Transverse colon (tissue), 4 donors: ENCODE measurements at places on chromosomes 16 and 17. TPM values are rescaled to one million over a fixed set of nuclear protein-coding genes. Genes with fewer than 3 reads are reported as not detected.

The NOTUM gene
- total RNA-seq = not detected

GRCh38 chr16:50457423-50457822 lies 88.6 kb upstream of the BRD7 start:
- no peak for DNase-seq
- H3K27me3 ChIP-seq = no peaks in the 10 kb centered on the region
- no peaks in the 10 kb centered on the region for H3K36me3 ChIP-seq

The NPIPB6 gene
- 5.8 TPM for total RNA-seq

DNA sequence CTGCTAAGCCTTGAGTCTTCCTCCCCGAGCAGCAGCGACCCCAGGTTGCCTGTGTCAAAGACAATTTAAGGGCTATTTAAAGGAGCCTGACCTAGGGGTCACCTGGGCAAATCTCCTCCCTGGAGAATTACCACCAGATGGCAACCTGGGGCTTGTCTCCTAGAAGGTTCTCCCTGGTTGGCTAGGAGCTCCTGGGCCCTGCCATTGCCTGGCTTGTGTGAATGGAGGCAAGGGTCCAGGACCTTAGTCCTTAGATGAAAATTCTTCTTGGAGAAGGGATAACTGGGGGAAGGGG lies 51.3 kb upstream of the TAC4 start:
- no peaks in the 10 kb centered on the region for H3K4me1 ChIP-seq
- H3K27me3 ChIP-seq = peaks cover 95% of the 10 kb centered on the region
- no peak overlapping the region for H3K27ac ChIP-seq

- no peak overlapping the region for H3K4me3 ChIP-seq
- H3K27ac ChIP-seq = no peak overlapping the region
- no peaks in the 10 kb centered on the region for H3K36me3 ChIP-seq
- DNase-seq = no peak
- H3K4me1 ChIP-seq = no peaks in the 10 kb centered on the region
These were observed 2.5 kb upstream of the AIPL1 start for GRCh38 chr17:6437466-6437865.

GRCh38 chr17:35932586-35932985 lies 2.0 kb upstream of the RDM1 start:
- peaks cover 14% of the 10 kb centered on the region for H3K27me3 ChIP-seq
- peaks cover 10% of the 10 kb centered on the region for H3K4me1 ChIP-seq
- DNase-seq = no peak
- no peak overlapping the region for H3K27ac ChIP-seq
- no peaks in the 10 kb centered on the region for H3K36me3 ChIP-seq
- no peak overlapping the region for H3K4me3 ChIP-seq

- no peak for DNase-seq
- no peak overlapping the region for H3K27ac ChIP-seq
- H3K36me3 ChIP-seq = no peaks in the 10 kb centered on the region
- no peaks in the 10 kb centered on the region for H3K27me3 ChIP-seq
- H3K4me1 ChIP-seq = peaks cover 12% of the 10 kb centered on the region
These were observed 2.2 kb downstream of the ALDOC start for GRCh38 chr17:28574526-28574925.

DNA sequence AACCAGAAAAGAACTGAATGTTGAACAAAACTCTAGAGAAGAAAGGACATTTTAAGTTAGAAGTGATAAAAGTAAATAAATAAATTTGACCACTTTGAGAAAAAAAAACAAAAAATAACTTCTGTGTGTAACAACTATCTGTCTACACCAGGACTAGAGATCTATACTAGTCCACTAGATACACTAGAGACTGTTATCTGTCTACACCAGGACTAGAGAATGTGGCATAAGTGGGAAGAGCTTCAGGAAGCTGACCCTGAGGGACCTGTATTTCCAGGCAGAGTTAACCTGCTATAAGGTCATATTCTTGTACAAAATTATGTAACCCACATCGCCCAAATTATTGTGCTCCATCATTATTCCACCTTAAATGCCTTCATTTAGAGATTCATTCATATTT lies 160.8 kb downstream of the SKAP1 start:
- H3K36me3 ChIP-seq = no peaks in the 10 kb centered on the region
- H3K27ac ChIP-seq = no peak overlapping the region
- peaks cover 5% of the 10 kb centered on the region for H3K27me3 ChIP-seq
- no peak for DNase-seq
- no peak overlapping the region for H3K4me3 ChIP-seq
- no peaks in the 10 kb centered on the region for H3K4me1 ChIP-seq

DNA sequence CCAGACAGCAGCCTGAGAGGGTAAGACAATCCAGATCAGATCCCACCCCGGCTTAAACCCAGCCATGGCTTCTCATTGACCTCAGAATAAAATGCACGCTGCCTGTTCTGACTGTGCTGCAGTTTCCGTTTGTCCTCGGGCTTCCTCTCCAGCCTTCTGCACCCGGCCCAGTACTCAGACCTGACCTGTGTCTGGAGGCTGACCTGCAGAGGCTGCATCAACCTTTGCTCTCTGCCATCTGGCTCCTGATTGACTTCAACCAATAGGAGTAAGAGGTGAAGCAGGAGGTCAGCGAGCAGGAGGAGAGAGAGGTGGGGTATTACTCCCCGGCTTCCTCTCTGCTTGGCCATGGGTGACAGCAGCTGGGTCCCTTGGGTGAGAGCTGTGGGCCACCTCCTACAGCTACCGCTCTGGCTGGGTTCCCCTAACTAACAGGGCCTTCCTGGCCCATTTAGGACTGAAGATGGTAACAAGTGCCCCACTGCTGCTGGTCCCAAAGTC lies 46.7 kb downstream of the C16orf82 start:
- H3K27ac ChIP-seq = no peak overlapping the region
- H3K4me3 ChIP-seq = no peak overlapping the region
- peaks cover 5% of the 10 kb centered on the region for H3K4me1 ChIP-seq
- H3K27me3 ChIP-seq = no peaks in the 10 kb centered on the region
- no peaks in the 10 kb centered on the region for H3K36me3 ChIP-seq

DNA sequence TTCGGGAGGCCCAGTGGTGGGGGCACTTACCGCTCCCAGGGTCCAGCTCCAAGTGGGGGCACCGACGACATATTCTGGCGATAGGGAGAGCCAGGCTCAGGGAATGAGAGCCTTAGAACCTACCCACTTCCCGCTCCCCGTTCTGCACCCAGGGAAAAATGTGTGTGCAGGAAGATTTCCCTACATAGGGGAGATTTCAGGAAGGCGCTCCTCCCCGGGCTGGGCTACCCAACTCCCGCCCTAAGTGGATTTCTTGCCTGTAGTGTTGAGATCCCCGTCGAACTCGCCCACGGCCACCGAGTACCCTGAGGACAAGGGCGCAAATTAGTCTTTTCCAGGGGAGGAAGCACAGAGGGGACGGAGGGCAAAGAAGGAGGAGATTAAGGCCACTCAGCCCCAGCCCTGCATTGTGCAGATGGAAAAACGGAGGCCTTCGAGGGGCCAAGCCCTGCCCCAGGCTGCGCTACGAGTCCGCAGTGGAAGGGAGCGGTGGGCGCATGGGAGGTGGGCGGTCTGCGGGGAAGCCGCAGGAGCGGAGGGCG lies 5.1 kb downstream of the ITGA2B start:
- peaks cover 30% of the 10 kb centered on the region for H3K27me3 ChIP-seq
- H3K4me1 ChIP-seq = peaks cover 15% of the 10 kb centered on the region
- no peak overlapping the region for H3K4me3 ChIP-seq
- no peaks in the 10 kb centered on the region for H3K36me3 ChIP-seq
- no peak overlapping the region for H3K27ac ChIP-seq
- no peak for DNase-seq

The GRIN2A gene
- 0.20 TPM for total RNA-seq

- H3K4me1 ChIP-seq = no peaks in the 10 kb centered on the region
- H3K4me3 ChIP-seq = no peak overlapping the region
- peaks cover 5% of the 10 kb centered on the region for H3K27me3 ChIP-seq
- H3K27ac ChIP-seq = no peak overlapping the region
- H3K36me3 ChIP-seq = no peaks in the 10 kb centered on the region
These were observed 42.0 kb downstream of the IL21R start for GRCh38 chr16:27444015-27444414.

The SCGB1C2 gene
- not detected for total RNA-seq

The PRSS53 gene
- total RNA-seq = 1.1 TPM

GRCh38 chr16:10608687-10609401 lies 28.4 kb upstream of the EMP2 start:
- DNase-seq = no peak
- no peaks in the 10 kb centered on the region for H3K27me3 ChIP-seq
- no peaks in the 10 kb centered on the region for H3K4me1 ChIP-seq
- no peak overlapping the region for H3K4me3 ChIP-seq
- H3K36me3 ChIP-seq = no peaks in the 10 kb centered on the region

The RAP1GAP2 gene
- 23.0 TPM for total RNA-seq

GRCh38 chr16:18855196-18855595 lies 53.8 kb upstream of the ARL6IP1 start:
- DNase-seq = no peak
- H3K4me3 ChIP-seq = no peak overlapping the region
- H3K27ac ChIP-seq = no peak overlapping the region

DNA sequence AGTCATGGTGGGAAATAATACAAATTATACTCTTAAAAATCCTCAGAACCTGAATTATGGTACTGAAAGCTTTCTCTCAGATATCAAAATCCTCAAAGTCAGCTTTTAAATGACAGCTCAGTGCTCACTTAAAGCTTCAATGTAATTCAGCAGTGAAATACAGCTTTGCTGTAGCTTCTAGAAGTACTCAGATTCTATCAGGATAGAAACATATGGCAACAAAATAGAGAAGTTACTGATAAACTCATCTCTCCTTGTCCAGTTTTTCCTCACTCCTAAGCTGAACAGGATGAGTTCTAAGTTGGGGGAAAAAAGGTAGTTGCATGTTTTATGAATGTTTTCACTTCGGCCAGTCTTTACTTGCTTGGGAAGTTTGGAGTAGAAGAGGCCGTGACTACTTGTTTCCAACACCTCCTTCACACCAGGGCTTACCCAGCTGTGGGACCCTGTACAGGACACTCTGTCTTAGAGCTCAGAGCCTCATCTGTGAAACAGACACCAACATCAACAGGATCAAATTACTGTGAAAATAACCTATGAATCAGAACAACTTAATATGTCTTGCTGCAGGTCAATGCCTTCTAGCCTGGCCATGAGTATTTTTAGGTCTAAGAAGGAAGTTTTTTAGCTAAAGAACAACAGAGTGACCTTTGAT lies 30.2 kb downstream of the OGFOD1 start:
- H3K27me3 ChIP-seq = no peaks in the 10 kb centered on the region
- H3K4me1 ChIP-seq = no peaks in the 10 kb centered on the region
- no peak for DNase-seq
- no peak overlapping the region for H3K27ac ChIP-seq
- H3K36me3 ChIP-seq = peaks cover 31% of the 10 kb centered on the region
- H3K4me3 ChIP-seq = no peak overlapping the region

DNA sequence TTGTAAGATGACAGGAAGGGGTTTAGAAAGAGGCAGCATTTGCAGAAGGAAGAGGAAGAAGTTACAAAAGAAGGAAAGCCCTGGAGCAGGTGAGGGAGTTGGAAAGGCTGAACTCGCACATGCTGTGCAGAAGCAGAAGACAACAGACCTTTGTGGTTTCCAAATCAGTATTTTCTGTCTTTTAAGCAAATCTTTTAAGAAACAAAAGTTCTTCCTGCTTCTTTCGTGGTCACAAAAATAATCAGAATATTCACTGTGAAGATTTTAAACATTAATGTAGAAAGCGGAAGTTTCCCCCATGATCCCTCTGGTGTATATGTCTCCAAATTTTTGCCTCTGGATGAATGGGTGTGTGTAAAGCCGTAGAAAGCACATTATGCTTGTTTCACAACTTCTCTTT lies 25.8 kb downstream of the ZNRF1 start:
- no peak for DNase-seq
- H3K36me3 ChIP-seq = peaks cover 9% of the 10 kb centered on the region
- no peak overlapping the region for H3K4me3 ChIP-seq
- no peaks in the 10 kb centered on the region for H3K27me3 ChIP-seq
- H3K4me1 ChIP-seq = peaks cover 4% of the 10 kb centered on the region

- no peaks in the 10 kb centered on the region for H3K4me1 ChIP-seq
- DNase-seq = no peak
- H3K4me3 ChIP-seq = no peak overlapping the region
- no peak overlapping the region for H3K27ac ChIP-seq
- no peaks in the 10 kb centered on the region for H3K36me3 ChIP-seq
These were observed 47.1 kb downstream of the LITAF start for GRCh38 chr16:11539641-11540050.

DNA sequence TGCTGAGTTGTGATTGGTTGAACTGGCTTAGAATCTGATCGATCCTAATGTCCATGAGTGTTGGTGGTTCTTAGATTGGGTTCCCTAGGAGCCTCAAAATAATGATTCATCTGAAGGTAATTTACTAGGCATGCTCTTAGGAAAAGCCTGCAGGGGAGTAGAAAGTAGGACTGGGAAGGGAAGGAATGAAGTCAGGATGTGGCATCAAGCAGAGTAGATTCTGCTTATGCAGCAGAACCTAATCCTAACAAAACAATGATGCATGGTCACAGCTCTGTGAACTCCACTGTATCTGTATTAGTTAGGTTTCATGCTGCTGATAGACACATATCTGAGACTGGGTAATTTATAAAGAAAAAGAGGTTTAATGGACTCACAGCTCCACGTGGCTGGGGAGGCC lies 132.5 kb downstream of the HS3ST2 start:
- H3K4me3 ChIP-seq = no peak overlapping the region
- H3K36me3 ChIP-seq = no peaks in the 10 kb centered on the region
- H3K27ac ChIP-seq = no peak overlapping the region
- peaks cover 7% of the 10 kb centered on the region for H3K4me1 ChIP-seq

The C16orf54 gene
- not detected for total RNA-seq

The STUB1 gene
- 190 TPM for total RNA-seq

The OTOP2 gene
- 80.7 TPM for total RNA-seq

The NTN1 gene
- 7.6 TPM for total RNA-seq

DNA sequence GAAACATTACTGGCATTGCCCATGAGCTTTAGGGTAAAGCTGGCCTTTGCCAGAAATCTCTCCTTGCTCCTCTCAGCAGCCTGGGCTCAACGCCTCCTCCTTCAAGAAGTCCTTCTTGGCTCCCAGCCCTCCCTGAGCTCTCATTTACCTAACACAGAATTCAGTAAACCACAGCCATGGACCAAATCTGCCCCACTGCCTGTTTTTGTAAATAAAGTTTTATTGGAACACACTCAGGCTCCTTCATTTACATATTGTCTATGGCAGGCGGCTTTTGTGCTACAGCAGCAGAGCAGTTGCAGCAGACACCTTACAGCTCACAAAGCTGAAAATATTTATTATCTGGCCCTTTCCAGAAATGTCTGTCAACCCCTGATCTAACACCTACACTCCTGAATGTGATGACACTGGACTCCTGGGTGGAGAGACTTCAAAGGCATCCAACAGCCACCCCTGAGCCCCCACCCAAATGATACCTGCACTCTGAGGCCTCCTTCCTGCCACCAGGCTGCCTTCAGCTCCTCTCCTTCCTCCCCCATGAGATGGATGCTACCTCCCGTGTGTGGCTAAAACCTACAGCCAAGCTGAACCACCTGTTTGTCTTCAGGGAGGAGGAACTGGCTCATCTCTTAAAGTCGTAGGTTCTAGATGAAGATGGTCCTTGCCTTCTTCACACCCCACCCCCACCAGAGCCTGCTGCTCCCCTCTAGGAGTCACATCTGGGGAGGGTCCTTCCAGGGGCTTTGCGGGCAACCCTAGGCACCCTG lies 41.6 kb downstream of the PIMREG start:
- no peaks in the 10 kb centered on the region for H3K27me3 ChIP-seq
- no peak for DNase-seq
- no peaks in the 10 kb centered on the region for H3K4me1 ChIP-seq
- H3K4me3 ChIP-seq = no peak overlapping the region
- H3K36me3 ChIP-seq = no peaks in the 10 kb centered on the region
- no peak overlapping the region for H3K27ac ChIP-seq

The SLC2A4 gene
- total RNA-seq = 21.7 TPM

The CHST4 gene
- not detected for total RNA-seq
